ENCODE measurements at places on chromosomes 7 and 10. TPM values are rescaled to one million over a fixed set of nuclear protein-coding genes. Genes with fewer than 3 reads are reported as not detected.
A peak's percentile ranks its signal among the peaks of the same experiment; 100 is the strongest.

- no peak for DNase-seq
These were observed 53.6 kb downstream of the MKLN1 start for GRCh38 chr7:131381069-131381838.

The STAG3 gene
- total RNA-seq: 0.43 TPM

DNA sequence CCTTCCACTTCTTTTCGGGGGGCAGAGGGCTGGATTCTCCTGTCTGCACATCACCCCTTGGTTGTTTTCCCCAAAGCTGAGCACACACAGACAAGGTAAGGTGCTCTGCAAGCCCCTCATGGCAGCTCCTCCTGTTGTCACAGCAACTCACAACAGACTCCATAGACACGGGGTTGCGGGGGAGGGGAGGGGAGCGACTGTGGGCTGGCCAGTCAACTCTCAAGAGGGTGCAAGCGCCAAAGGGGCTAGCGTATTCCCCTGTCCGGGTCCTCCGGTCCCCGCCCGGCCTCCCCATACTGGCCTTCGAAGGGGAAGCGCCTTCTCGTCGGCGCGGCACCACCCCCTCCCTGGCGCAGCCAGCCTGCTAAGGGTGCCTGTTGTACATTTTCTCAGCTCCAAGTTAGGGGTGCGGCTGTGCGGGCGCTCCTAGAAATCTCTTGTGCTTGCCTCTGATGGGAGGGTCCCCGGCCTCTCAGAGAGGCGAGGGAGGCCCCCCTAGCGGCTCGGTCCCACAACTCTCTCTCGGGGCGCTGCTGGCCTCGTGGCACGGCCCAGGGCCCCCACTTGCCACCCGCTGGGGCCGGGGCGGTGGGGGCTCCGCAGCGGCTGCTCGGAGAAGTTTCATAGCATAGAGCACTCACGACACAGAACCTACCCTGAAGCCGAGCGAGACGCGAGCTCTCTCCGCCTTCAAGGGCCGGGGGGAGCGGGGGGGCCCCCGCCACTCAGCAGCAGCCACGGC, 498 bp downstream of the RHOBTB1 start:
- peak; percentile 86 for DNase-seq

DNA sequence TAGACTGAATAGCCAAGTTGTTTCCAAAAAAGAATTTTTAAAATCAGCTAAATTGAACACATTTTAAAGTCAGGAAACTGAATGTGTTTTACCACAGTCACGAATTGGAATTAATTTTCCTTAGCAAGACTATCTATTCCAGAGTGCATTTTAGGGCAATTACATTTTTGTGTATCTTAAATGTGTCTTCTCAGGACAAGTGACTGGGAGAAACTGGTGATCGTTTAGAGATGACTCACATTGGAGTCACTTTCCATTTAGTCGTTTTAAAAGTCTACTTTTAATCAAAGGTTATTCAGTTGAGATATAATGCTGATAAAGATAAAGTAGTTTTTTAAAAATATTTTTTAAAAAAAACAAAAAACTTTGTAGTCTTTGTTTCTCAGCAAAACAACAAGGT, 191.7 kb upstream of the SLC26A5 start:
- DNase-seq: no peak

The DKK1 gene
- 0.19 TPM for total RNA-seq

- no peak for DNase-seq
These were observed 68.5 kb upstream of the BMPER start for GRCh38 chr7:33836797-33837355.

- DNase-seq: no peak
These were observed 2.4 kb downstream of the UCMA start for GRCh38 chr10:13231808-13232207.

The CHAT gene
- total RNA-seq: not detected

DNA sequence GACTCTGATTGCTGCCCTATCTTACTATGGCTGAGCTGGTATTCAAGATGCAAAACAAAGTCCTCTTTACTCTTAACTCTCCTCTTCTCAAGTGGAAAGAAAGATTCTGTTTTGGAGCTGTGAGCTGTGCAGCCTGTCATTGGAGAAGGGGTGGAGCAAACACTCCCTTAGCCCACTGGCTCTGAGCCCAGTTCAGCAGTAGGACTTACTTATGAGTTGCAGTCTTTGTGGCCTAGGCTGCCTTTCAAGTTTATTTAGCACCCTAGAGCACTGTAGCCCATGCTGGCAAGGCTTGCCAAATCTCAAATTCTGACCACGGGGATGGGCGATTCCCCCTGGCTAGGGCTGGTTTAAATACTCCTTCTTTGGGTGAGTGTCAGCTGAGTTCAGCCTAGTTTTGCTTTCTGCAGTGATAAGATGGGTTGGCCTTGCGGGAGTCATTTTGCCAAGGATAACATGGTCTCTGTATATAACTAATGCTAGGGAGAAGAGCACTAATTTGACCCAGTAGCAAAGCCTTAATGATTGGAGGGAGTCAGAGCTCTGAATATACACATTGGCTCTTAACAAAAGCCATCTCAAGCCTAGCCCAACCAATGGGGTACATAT, 110.2 kb downstream of the MYO3A start:
- DNase-seq: no peak

DNA sequence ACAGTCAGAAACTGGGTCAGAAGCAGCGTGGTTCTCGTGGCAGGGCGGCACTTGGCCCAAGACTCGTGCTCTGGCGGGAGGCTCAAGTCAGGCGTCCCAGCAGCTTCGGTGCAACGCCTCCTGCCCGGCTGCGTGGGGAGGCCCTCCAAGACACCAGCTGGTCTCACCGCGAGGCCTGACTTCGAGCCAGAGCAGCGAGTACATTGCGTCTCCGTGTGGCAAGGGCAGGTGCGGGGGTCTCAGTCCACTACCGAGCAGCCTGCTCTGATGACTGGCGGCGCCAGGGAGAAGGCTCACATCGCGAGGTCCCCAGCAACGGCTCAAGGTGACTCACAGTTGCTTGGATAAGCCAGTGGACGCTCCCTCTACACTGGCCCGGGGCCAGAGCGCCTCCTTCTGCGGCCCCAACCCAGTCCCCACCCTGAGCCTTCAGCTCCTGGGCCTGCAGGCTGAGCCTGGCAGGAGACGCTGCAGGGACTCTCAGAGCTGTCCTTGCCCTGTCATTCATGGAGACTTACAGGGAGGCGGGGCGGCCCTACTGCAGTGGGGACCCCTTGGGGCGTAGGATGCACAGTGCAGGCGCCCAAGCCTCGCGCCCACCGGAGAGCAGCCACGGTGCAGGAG, 41.9 kb upstream of the PRKAR1B start:
- DNase-seq: no peak

The CALHM1 gene
- not detected for total RNA-seq

DNA sequence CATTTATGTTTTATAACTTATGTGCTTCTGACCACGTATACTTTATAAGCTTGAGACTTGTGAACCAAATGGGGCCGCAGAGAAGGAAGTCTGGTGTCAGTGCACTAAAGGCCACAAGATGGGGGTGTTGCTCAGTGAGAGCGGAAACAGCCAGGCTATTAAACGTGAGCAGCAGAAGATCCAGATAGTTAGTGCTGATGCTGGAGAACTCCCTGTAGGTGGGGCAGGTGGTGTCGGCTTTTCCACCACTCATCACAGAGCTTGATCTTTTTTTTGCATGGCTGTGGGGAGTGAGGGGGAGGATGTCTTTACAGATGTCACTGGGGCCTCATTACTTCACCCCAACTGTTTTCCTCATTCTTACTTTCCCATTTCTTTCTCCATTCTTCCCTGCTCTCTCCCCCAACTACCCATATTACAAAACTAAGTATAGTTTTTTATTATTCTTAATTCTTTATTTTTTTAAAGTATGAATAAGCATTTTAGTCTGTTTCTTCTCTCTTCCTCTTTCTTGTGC, 34.7 kb downstream of the ACADSB start:
- no peak for DNase-seq

- DNase-seq: no peak
These were observed 420.3 kb upstream of the AUTS2 start for GRCh38 chr7:69177941-69178494.

DNA sequence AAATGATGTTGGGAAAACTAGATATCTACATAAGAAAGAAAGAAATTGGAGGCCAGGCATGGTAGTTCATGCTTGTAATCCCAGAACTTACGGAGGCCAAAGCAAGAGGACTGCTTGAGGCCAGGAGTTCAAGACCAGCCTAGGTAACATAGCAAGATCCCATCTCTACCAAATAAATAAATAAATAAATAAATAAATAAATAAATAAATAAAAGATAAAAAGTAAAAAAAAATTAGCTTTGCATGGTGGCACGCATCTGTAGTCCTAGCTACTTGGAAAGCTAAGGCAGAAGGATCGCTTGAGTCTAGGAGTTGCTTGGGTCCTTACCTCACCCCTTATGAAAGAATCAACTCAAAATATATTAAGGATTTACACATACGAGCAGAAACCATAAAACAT, 193.5 kb upstream of the NOBOX start:
- DNase-seq: no peak

The DOCK1 gene
- total RNA-seq: 31.2 TPM

GRCh38 chr7:73451780-73452398, 18.3 kb downstream of the FZD9 start:
- no peak for DNase-seq

DNA sequence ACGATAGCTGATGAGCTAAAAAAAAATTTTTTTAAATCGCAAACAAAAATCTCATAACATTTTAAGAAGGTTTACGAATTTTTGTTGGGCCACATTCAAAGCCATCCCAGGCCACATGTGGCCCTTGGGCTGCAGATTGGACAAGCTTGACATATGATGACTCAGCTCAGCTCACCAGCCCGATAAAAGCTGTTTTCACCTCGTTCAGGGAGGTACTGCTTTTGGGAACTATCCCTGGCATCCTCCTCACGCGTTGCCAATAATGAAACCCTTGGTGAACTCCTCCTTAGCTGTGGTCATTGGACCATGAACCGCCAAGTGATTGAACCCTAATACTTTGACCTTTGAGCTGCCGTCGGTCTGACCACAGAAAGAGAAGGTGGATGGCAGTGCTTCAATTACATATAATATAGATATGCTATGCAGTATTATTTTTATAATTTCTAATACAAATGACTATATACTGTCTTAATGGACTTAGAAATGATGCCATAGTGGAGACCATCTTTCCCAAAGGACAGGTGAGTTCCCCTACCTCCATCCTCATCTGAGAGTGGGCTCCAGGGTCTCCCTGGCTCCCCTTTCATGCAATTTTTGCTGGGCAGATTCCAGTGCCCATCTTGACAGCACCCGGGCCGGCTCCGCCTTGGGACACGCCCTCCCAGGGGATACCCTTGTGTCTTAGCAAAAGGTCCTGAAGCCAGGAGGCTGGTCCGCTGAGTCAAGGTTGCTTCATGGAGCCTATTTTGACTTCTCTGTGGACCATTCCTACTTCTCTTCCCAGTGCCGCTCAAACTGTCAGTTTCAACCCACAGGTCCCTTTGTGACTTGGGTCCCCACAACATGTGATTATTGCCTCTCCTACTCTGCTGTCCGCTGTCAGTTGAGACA, 707.2 kb downstream of the PARD3 start:
- DNase-seq: no peak

The LRMDA gene
- total RNA-seq: 4.5 TPM

- no peak for DNase-seq
These were observed 43.4 kb downstream of the SORBS1 start for GRCh38 chr10:95517536-95518454.

DNA sequence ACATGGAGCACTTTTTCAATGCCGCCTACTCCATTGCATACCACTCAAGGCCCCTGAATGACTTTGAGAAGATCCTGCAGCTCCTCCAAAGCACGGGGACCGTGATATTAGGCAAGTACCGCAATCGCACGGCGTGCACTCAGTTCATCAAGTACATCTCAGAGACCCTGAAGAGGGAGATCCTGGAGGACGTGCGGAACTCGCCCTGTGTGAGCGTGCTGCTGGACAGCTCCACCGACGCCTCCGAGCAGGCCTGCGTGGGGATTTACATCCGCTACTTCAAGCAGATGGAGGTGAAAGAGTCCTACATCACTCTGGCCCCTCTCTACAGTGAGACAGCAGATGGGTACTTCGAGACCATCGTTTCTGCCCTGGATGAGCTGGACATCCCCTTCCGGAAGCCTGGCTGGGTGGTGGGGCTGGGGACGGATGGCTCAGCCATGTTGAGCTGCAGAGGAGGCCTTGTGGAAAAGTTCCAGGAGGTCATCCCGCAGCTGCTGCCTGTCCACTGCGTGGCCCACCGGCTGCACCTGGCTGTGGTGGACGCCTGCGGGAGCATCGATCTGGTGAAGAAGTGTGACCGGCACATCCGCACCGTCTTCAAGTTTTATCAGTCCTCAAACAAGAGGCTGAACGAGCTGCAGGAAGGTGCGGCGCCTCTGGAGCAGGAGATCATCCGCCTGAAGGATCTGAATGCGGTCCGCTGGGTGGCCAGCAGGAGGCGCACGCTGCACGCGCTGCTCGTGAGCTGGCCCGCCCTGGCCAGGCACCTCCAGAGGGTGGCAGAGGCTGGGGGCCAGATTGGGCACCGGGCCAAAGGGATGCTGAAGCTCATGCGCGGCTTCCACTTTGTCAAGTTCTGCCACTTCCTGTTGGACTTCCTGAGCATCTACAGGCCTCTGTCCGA, 12.7 kb upstream of the ATP6V0E2 start:
- no peak for DNase-seq

DNA sequence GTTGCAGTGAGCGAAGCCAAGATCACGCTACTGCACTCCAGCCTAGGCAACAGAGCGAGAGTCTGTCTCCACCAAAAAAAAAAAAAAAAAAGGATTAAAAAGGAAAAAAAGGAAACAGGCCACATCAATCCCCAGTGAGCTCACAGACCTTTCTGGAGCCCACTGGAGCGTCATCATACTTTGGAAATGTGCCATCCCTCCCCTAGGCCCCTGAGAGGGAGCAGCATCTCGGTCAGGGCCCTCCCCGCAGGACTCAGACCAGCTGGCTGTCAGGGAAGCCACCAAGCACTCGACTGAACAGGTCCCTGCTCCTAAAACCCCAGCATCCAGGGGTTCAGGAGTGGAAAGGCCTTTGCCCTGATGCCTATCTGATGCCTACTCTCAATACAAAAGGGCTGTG, 97.9 kb upstream of the SH2B2 start:
- no peak for DNase-seq

DNA sequence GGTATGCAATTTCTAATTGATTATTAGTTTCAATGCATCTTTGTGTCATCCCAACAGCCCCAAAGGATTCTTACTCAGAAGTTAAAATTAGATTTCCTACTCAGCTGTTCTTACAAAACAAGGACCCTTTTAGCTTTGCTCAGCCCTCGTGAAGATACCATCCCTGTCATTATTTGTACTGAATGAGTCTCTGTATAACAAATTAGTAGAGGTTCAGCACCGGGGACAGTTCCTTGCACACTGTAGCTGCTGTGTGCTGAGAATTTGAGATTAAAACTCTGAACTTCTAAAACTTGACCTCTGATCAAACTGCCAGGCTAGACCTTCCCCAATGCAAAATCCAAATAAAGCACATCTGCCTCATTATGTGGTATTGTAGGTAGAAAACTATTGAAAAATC, 299.1 kb downstream of the LHFPL3 start:
- no peak for DNase-seq

GRCh38 chr10:1384026-1384425, 327.8 kb downstream of the WDR37 start:
- DNase-seq: no peak

The ATP6V0A4 gene
- not detected for total RNA-seq

The CDK14 gene
- 25.7 TPM for total RNA-seq

GRCh38 chr10:95434583-95434982, 126.6 kb downstream of the SORBS1 start:
- no peak for DNase-seq

GRCh38 chr10:110265573-110266193, 39.0 kb downstream of the SMNDC1 start:
- DNase-seq: no peak

- DNase-seq: no peak
These were observed 57.8 kb upstream of the OPALIN start for GRCh38 chr10:96416643-96417042.

GRCh38 chr10:109892931-109893330, 30.4 kb downstream of the XPNPEP1 start:
- DNase-seq: no peak
